Stimulated activated CD8-positive, alpha-beta memory T cell treated with anti-CD3 and anti-CD28 coated beads, Interleukin-15, amount 100 ng/mL, for 1 hour (primary cell): ENCODE measurements at places on chromosomes 4 and X.

GRCh38 chr4:91330555-91331137 is 973.1 kb upstream of the GRID2 start:
- no peak for DNase-seq

GRCh38 chr4:84727491-84727890 is 144.6 kb downstream of the CDS1 start:
- no peak for DNase-seq

DNA sequence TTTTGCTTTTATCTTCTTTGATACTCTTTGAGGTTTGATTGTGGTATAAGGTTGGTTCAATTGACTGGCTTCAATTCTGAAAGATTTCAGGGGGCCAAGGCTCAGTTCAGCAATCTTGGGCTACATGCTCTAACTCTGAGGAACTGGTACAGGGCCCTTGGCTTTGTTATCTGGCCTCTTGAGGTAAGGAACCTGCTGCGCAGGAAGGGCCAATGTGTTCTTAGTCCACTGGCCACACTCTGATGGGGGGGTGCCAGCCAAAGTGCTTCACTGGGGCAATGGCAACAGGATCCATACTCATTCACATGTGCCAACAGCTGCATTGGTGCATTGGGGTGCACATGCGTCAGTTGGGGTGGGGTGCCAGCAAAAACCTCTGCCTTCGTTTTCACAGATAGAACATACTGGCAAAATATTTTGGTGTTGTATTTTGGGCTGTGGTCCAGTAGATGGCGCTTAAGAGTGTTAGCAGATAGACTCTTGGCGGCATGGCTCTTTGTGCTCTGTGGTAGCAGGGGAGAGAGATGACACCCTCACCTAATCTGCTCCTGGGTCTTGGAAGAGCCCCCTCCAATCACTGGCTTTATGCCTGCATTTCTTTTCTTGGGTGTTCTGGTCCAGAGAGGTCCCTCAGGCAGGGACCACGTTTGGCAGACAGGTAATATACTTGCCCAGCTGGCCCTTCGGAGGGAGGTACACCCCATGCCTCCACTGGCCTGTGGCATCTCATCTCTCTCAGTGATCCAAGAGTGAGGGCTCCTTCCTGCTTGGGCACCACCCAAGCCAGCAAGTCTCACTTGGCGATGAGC is 42.9 kb downstream of the NDST3 start:
- DNase-seq, result no peak

GRCh38 chr4:173827707-173828106 is 297.7 kb upstream of the HAND2 start:
- DNase-seq, result no peak

DNA sequence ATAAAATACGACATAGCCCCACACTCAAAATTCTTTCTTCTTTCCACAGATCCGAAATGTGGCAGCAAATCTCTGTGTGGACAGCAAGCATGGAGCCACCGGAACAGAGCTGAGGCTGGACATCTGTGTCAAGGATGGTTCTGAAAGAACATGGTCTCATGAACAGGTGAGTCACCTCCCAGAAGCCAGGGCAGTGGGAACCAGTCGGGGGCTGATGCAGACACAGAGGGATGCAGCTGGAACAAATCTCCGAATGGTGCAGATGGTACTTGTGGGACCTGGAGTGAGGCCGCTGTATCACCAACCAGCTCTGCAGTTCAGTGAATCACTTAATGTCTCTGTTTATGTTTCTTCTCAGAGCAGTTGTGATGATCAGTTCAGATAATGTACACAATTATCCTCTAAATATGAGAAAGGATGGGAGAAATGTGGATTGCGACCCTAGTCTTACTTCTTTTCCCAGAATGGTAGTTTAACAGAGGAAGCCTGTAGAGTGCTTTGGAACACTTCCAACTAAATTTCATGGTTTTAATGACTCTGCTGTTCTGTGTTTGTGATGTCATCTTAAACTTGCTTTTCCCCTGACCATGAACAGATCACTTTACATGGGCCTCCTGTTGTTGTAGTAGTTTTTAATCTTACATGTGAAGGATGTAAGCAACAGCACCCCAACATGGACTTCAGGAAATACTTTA is 159.3 kb upstream of the GALNT7 start:
- DNase-seq, result no peak

GRCh38 chr4:149815743-149816142 is at the start of gene IQCM:
IQCM (minus strand) TSS chr4:149815843; CDS start chr4:149742691, 73,152 bp downstream.
- no peak for DNase-seq

DNA sequence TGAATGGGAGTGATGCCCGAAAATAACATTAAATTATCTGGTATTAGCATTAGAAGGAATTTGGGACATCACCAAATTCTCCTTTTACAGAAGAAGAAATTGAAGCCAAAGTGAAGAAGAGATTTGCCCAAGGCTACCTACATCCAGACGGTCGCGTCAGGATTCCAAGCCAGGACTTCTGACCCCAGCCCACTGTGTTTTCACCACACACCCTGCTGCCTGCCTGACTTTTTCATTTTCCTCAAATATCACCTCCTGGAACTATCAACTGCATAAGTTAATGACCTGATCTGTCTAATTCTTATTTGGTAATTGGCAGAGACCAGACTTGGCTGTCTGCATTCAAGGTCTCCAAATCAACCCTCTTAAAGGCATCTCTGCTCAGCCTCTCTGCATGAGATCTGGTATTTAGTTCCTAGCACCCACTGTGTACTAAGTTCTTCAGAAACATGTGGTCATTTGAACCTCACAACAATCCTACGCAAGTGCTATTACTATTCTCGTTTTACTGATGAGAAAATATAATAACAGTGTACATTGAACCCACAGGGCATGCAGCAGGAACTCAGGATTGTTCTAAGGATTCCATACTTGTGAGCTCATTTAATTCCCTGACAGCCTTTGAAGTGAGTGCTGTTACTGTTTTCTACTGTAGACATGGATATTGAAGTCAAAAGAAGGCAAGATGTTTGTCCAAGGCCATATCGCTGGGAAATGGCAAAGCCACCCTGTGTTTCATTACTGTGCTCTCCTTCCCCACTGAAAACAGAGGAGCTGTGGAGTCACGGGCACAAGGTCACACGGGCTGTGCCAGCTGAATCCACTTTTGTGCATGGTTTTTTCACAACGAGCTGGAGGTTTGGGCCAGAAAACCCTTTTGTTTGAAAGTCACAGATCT is 195.2 kb upstream of the C1QTNF7 start:
- DNase-seq, result no peak

DNA sequence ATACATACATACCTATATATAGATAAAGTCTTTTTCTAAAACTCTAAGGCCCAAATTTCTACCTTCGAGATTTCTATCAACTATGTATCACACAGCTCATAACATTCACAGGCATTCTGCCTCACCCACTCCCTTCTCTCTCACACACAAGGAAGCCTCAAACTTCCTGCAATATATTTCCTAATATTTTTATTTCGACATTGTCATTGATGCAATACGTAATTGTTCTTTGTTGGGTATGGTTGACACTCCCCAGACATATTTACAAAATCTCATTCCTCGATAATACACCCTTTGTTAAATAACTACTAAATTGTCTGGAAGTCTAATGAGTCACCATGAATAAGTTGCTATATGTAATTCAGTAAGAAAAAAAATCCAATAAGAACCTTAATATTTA is 143.5 kb downstream of the HNRNPD start:
- DNase-seq, result no peak

DNA sequence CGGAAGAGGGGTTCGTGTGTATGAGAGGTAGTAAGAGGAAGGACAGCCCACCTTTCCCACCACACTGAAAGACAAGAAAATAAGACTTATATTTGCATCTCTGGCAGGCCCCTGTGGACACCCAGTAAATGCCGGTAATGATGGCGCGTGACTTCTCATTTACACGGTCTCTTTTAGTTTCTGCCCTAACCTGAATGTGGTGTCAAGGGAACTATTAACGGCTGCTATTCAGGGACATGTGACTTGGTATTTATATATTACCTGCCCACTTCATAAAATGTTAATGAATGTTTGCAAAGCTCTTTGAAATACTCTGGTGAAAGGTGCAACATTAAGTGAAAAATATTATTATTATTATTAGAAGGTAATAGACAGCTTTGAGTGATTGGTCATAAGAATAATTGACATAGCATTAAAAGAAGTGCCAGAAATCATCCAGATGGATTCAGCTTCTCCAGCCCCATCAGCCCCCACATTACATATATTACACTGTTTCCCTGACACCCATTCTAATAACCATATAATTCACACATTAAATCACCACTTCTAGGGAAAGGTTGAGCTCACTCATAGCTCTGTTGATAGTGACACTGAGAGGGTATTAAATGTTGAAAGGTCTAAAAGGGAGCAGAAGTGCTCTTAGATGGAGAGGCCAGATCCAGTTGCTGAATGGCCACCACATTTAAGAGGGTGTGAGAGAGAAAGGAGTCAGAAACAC is 83.0 kb upstream of the BEND4 start:
- DNase-seq, result no peak

DNA sequence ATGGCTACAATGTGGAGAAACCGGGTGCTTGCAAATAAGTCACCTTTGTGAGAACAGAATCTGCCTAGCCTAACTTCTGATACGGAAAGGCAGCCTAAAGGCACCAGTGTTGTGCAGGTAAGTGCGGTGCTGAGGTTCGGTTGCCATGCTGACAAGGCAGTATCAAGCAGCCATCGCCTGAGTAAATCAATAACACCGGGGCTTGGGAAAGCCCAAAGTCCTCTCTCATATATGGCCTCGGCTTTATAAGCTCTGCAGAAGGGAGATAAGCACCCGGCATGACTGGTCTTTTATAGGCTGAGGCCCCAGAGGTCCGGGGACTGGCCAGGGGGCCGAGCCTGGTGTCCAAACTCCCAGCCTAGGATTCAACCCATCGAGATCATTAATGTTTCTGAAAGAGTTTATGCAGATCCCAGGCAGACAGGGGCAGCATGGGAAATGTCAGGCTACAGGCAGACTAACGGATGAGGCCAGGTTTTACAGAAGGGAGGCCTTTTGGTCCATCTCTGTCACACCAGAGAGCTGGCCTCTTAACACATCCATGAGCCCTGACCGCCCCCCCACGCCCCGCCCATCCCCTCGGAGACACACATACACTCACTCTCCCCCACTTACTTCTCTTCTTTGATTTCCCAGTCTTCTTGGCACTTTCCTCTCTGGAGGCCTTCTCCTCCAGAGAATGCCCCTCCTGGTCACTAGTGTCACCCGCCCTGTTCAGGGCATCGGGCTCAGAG is 38.5 kb downstream of the ELF4 start:
- DNase-seq, result no peak

- DNase-seq, result no peak
These were observed 205.7 kb downstream of the SOX3 start for GRCh38 chrX:140298960-140299825.

DNA sequence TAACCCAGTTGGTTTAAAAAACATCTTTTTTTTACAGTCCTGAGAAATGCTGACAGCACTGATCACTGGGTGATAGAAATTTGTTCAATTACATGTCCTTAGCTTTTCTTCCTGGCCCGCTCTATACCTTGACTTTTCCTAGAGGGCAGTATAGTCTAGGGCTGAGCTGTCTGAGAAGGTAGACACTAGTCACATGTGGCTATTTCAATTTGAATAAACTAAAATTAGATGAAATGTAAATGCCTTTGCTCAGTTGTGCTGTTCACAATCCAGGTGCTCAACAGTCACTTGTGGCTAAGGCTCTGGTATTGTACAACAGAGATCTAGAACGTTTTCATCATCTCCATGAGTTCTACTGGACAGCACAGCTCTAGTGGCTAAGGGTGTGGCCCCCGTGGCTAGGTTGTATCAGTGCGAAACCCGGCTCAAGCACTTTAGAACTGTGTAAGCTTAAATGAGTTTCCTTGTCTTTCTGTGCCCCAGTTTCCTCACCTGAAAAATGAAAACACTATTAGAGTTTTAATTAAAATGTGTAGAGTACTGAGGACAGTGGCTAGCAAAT is 111.6 kb upstream of the WDR17 start:
- no peak for DNase-seq

GRCh38 chr4:100651499-100652175 is 133.8 kb upstream of the EMCN start:
- DNase-seq, result no peak

DNA sequence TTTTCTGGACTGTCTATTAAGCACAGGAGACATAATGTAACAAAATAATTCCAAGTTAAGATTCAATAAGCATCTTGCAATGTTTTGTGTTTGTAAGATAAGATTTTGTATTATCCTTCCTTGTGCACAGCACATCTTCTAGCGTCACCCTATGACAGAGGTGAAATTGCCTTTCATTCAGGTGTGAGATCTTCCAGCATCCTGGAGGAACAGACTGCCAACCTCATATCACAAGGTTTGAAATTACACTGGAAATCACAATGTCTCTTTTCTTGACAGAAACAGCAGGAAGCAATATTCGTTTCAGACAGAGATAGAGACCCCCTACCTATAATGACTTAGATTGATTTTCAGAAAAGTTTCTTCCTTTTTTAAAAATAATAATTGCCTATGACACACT is 668.6 kb downstream of the GABRG1 start:
- DNase-seq, result no peak

DNA sequence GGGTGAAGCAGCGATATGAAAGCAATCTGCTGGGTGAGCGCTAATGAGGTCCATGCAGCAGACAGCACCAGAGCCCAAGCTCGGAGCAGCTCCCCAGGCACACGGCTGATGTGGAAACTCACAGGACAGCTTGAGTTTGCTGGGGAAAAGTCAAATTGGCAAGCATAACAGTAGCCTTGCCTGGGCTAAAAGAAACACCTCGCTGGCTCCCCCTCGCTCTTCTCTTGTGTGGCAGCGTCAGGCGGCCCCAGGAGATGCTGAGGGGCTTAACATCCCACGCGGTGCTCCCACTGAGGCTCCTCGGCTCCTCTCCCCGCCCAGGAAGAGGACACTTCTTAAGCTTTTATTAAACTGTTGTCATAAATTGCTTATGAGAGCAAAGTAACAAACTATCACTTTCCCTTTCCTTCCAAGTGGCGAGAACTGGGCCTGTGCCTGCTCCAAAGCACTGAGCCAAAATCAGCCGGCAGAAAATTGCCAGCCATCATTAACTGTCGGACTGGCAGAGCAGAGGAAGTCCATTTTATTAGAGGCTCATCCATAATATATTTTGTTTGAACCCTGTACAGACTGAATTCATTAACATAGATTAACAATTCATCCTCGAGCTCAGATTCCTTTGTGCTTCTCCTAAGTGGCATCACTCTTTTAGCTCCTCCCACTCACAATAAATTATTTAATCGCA is 111.4 kb downstream of the TSPAN5 start:
- DNase-seq, result no peak
